Renal pelvis (tissue), 12 donors: ENCODE measurements at places on chromosomes 6 and 20.

- DNase-seq = no peak
Observed at GRCh38 chr6:143135797-143136561, 75.3 kb downstream of the AIG1 start.

GRCh38 chr20:44997171-44997570, 30.9 kb downstream of the STK4 start:
- no peak for DNase-seq

- no peak for DNase-seq
Observed at GRCh38 chr6:166862978-166863530, 93.3 kb downstream of the RNASET2 start.

DNA sequence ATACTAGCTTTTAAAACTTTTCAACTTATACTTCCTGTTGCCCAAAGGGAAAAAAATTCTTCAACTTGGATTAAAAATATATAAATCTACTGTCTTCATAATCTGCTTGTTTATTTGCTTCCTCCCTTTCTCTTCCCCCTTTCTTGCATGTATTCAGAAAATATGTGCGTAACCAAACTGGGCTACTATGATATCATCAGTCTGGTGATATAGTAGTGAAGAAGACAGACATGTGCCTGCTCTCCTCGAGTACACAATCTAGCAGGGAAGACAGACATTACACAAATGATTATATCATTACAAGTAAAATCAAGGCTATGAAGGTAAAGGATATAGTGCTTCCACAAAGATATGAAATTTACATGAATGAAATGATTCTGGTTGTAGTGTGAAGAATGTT, 31.0 kb downstream of the IBTK start:
- no peak for DNase-seq

DNA sequence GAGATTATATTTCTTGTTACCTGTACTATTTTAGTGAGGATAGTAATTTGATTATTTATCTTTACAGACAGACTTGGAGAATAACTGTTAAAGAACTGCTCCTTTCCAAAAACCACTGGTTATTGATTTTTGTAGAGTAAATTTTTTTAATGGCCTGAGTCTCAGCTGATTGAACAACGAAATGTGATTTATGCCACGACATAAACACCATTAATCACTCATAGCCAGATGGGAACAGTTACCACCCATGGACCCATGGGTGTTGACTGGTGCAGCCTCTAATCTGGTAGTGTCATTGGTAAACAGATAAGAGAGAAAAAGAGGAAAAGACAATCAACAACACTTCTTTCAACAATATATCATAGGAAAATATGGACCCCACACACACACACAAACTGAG, 101.4 kb upstream of the BEND6 start:
- no peak for DNase-seq

- no peak for DNase-seq
Observed at GRCh38 chr6:158688860-158689259, 39.0 kb downstream of the SYTL3 start.

DNA sequence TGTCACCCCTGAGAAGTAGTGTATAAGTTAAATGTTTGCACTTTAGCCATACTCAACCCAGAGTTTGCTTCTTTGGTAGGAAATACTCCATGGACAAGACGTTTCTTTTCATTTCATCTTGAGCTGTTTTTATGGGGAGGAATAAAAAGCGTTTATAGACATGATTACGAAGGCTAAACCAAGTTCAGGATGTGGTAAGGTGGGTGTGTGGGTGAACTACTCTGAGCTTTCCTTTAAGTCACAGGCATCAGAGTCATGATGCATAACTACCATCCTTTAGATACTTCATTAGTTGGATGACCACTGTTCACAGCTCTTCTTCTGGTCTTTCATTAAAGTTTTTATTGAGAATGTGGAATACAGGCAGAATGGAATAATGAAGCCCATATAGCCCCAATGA, 48.9 kb downstream of the EBF4 start:
- no peak for DNase-seq

GRCh38 chr6:37698264-37699137, 818 bp upstream of the MDGA1 start:
- DNase-seq = no peak

DNA sequence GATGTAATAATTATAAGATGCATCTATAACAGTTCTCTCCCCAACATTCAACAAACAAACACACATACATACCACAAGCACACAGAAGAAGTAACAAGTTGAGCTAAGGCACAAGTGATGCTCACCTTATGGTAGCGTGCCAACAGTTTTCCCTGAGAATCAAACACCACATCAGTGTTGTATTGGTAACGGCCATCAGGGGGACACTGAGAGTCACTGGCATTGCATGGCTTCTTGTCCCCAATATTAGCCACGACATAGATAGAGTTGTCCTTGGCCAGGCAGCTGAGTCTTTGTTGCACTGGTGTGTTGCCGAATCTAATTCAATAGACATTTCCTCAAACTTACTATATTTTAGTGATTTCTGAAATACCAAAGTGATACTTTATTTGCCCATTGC, 14.8 kb upstream of the VNN1 start:
- DNase-seq = no peak

- no peak for DNase-seq
Observed at GRCh38 chr6:55047451-55048044, 126.8 kb upstream of the HCRTR2 start.
